ENCODE measurements at places on chromosomes 16 and 17.
A peak's percentile ranks its signal among the peaks of the same experiment; 100 is the strongest.

DNA sequence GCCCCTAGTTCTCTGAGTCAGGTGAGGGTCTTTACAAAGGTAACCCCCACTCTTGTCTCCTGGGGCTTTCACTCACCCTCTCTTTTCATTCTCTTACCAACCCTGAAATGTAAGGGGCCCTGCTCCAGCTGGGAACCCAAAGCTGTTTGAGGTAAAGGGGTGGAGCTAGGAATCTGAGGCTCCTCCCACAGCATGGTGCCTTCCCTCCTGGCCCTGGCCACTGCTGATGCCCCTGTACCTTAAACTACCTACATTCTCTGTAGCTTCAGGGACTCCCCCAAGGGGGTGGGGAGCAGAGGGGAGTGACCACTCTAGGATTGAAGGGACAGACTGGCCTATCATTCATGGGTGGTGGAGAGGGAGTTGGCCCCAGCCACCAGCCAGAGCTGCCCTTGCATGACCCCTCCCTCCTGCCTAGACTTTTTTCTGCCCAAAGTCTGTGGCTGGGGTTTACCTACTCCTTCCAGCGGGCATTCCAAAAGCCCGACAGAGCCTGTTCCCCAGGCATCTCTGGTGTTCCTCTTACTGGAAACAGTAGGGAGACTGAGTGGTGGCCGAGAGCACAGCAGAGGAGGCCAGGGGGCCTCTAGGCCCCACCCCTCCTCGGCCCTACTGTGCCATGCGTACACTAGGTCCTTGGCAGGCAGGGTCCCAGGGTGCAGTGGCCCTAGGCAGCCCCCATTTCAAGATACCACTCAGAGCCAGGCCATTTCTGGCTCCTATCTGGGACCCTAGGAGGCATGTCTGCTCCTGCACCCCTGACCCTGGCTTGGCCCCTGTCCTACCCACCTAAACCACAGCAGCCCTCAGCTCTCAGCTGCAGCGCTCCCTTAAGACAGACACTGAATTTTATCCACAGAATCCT is 9.5 kb downstream of the DOK4 start:
- DNase-seq, result no peak

GRCh38 chr17:9226794-9227135 is 205.5 kb downstream of the NTN1 start:
- DNase-seq, result peak; percentile 51

DNA sequence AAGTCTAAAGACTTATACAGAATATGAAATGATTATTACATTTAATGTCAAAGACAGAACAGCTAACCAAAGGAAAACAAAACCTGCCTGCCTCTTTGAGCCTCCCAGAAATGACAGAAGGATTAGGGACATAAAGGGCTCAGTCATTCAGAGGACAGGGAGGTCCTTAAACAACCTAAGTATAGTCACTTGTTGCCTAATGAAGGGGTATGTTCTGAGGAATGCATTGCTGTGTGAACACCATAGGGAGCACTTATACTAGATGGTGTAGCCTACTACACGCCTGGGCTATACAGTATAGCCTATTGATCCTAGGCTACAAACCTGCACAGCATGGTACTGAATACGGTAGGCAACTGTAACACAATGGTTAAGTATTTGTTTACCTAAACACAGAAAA is 106.4 kb downstream of the PARN start:
- DNase-seq, result no peak

- no peak for DNase-seq
Measured at GRCh38 chr16:70568601-70569237, 45.1 kb downstream of the SF3B3 start.

All from CD4-positive, alpha-beta T cell (primary cell).